ENCODE measurements at places on chromosomes 6 and 20. TPM values are rescaled to one million over a fixed set of nuclear protein-coding genes. Genes with fewer than 3 reads are reported as not detected.

Gene MOG
- not detected for polyA plus RNA-seq

Gene OR2J3
- polyA plus RNA-seq, result not detected

GRCh38 chr6:69873291-69873690 lies 6.9 kb downstream of the COL19A1 start:
- no peak for DNase-seq

Gene ADGRG6
- polyA plus RNA-seq, result 14.9 TPM

- no peak for DNase-seq
Observed at GRCh38 chr20:54025251-54025771, 45.1 kb downstream of the BCAS1 start.

Gene MEI4
- polyA plus RNA-seq, result 0.03 TPM

Gene BMP5
- 24.7 TPM for polyA plus RNA-seq

Gene IL22RA2
- not detected for polyA plus RNA-seq

Gene PBOV1
- not detected for polyA plus RNA-seq

Gene DOK5
- polyA plus RNA-seq, result 34.2 TPM

GRCh38 chr6:105164418-105164817 lies 15.4 kb downstream of the POPDC3 start:
- DNase-seq, result peak; percentile 59

- DNase-seq, result no peak
Observed at GRCh38 chr6:116438590-116439448, 22.4 kb upstream of the CALHM6 start.

- no peak for DNase-seq
Observed at GRCh38 chr20:48287552-48288170, 502.4 kb upstream of the SULF2 start.

GRCh38 chr6:41038205-41038604 lies 816 bp downstream of the UNC5CL start:
- DNase-seq, result no peak

GRCh38 chr6:30157999-30158398 lies 3.0 kb downstream of the TRIM10 start:
- DNase-seq, result no peak

DNA sequence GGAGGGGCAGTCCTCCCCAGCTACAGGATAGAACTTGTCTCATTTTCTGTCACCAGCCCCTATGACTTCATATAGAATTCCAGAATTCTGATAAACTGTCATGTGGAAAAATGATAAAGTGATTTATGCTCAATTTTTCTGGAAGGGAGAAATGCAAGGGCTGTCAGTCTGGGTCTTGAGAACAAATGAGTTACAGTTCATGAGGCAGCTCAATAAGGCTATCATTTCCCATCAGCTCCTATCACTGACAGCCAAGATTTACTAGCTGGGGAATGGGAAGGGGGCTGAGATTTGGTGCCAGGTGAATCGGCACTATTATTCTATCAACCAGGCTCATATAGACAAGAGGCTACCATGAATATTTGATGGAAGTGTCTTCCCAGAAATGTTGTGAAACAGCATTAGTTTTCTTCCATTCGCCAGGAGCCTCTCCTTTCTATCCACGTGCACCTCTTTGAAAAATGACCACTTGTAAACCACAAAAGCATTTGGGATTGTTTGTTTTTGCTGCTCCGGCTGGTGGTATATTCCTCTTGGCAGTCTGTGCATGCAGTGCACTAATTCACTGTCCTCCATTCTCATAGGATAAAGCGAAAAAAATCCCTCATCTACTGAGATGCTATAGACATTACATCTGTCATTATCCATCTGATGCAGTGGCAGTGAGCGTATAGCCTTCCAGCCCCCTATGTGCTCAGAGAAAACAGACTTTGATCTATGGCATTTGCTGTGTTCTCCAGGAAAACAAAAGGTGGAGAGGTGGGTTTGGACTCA lies 528.7 kb upstream of the RNF217 start:
- no peak for DNase-seq

- no peak for DNase-seq
Observed at GRCh38 chr6:130676773-130677144, 150.4 kb upstream of the SMLR1 start.

DNA sequence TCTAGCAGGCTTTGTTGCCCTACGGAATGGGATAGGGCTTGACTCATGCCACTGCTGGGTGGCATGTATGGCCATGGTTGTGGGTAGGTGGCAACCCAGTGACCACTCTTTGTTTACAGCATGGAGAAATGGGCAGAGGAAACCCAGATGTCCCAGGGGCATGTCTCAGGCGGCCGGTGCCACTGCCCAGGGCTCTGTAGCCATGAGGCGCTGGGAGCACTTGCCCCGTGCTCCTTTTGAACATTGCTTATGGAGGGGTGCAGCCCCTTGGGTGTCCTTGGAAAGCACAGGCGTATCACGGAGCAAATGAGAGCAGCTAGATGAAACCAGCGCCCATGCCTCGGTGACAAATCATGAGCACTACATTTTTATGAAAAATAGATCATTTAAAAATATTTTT lies 212.5 kb upstream of the ECI2 start:
- no peak for DNase-seq

Gene SLC44A4
- 0.47 TPM for polyA plus RNA-seq

DNA sequence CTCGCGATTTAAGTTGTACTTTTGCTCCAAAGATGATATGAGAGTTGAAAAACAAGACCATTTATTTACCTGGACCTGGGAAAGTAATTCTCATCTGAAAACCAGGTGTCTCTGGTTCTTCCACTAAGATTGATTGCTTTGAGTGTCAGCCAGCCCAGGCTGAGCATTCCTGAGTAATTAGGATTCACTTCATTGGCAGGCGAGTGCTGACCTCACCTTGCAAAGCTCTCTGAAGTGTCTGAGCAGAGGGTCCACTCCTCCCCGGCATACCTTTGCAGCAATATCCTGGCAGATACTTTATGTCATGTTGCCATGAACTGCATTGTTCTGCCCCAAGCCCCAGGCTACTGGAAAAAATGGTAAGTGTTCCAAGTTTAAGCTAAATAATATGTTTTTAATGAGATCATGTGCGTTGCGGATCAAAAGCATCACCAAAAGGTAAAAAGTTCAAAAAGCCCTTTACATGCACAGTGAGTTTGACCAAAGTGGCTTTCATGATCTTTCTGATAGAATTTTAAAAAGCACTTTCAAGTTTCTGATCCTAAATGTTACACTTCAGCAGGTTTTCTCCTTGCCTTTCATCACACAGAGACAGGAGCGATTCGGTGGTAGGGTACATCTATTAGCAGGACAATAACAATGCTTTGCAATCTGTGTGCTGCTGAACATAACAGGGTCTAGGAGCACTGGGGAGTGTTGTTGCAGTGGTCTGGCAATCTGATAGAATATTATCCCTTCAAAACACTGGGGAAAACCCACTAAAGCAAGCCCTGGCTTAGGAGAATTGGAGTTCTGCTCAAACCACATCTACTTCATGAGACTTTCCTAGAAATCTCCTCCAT lies 127.8 kb upstream of the EEF1E1 start:
- DNase-seq, result no peak

DNA sequence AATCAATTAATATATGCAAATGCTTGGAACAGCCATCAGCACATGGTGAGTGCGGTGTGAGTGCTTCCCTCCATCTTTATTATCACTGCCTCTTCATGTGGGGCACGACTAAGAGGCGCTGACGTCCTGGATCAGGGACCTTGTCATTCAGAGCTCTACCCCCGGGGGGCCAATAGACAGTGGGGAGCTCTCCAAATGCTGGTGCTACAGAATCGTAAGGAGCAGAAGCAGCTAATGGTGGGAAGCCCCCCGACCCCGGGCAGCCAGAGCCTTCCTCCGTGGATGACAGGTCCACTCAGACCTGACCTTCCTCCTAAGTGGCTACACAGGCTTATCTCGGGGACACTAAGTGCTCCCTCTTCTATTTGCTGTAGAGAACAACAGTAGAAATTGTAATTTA lies 257.5 kb upstream of the PMEPA1 start:
- no peak for DNase-seq

GRCh38 chr6:119209452-119210205 lies 131.2 kb upstream of the FAM184A start:
- no peak for DNase-seq

GRCh38 chr6:5190507-5190906 lies 70.2 kb downstream of the LYRM4 start:
- no peak for DNase-seq

DNA sequence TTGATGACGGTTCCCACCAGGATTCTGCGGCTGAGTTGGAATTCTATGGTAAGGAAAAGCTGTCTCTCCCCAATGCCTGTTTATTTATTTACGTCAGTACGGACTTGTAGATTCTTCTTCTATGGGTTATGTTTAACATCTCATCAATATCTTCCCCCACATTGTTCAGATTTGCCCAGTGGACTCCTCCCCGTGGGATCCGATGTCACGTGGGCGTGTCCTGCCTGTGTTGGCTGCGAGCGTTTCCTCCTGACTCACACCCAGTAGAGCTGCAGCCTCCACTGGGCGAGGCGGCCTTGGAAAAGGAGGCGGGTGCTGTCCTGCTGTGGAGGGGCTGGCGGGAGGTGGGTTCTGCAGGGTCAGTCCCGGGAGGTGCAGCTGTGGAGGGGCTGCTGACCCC lies 46.8 kb upstream of the SLCO4A1 start:
- no peak for DNase-seq

Gene PPP1R16B
- polyA plus RNA-seq, result 3.6 TPM
